ENCODE measurements at places on chromosomes 11 and 22.

DNA sequence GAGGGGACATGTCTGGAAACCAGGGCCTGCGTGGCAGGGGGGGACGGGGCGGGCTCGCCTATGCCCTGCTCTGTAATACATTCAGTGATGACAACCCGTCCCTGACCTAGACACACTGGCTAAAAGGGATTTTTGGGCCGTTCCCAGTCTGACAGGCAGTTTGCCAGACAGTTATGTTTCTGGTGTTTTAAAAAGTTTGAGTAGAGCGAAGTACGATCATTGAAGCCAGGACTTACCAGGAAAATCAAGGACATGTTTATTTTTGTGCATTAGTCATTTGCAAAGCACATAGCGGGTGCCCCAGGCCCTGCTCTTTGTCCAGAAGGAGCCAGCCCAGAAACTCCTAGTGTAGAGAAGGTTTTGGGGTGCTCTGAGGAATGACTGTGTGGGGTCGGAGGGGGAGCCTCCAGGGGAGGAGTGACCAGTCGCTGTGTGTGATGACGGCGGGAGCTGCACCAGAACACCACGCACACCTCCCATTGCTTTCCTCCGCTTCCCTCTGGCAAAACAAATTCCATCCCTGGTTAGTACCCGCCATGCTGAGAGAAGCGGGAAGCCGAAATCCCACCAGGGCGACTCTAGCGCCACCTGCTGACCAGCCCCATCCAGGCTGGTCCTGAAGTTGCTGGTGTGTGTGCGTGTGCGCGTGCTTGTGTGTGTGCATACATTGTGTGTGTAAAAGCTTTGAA is 50.8 kb downstream of the FBLN1 start:
- peak; percentile 46 for DNase-seq

DNA sequence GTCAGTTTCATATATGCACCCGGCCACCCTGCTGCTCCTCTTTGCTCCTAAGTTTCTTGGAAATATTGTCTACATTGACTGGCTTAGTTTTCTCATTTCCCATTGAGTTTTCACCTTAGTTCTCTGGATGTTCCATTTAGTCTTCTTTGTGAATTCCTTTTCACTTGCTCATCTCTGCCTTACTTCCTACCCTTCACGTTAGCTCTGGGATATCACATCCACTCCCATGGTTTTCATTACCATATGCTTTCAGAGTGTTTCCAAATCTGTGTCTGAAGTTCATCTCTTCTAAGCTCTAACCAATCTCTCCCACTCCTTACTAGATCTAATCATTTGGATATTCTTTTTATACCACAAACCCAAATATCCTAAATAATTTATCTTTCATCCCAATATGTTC is 226.4 kb downstream of the FAM76B start:
- no peak for DNase-seq

- DNase-seq: no peak
Observed at GRCh38 chr11:110977661-110978060, 265.4 kb upstream of the ARHGAP20 start.

DNA sequence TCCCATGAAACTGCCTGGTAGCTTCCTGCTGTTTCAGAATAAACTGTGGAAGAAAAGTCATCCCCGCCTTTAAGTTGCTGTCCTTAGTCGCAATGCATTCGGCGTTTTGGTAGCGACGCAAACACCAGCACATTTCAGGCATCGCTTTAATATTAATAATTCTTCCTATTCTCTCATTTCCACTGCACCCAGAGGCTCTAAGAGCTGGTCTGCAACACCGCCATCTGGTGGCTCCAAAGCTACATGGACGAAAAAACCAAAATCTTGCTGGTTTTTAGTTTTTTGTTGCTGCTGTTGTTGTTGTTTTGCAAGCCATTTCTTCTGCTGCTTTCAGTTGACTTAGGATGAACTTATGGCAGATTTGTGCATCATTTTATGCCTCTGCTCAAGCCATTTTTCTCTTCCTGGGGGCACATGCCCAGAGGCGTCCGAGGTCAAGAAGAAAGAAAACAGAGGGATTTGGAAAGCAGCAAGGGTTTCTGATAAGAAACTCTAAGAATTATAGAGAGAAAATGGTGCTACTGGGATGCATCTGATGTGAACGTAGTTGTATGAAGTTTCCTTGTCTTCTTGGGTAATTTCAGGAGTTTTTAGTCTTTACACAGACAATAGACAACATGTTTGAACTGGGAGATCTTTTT is 345.4 kb upstream of the KIRREL3 start:
- DNase-seq: no peak

DNA sequence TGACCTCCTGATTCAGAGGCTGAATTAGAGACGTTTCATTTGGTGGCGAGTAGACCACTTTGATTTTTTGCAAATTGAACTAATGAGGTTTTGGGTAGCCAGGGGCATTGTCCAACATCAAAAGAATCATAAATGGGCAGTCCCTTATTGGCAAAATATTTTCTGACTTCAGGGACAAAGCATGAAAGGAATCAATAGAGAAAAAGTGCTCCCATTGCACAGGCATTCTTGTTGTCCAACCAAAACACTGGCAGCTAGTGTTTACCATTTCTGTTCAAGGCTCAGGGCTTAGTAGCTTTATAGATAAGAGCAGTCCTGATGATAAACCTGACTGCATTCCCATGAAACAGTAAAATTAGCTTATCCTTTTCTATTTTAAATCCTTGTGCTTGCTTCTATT is 6.4 kb upstream of the CARD16 start:
- no peak for DNase-seq

DNA sequence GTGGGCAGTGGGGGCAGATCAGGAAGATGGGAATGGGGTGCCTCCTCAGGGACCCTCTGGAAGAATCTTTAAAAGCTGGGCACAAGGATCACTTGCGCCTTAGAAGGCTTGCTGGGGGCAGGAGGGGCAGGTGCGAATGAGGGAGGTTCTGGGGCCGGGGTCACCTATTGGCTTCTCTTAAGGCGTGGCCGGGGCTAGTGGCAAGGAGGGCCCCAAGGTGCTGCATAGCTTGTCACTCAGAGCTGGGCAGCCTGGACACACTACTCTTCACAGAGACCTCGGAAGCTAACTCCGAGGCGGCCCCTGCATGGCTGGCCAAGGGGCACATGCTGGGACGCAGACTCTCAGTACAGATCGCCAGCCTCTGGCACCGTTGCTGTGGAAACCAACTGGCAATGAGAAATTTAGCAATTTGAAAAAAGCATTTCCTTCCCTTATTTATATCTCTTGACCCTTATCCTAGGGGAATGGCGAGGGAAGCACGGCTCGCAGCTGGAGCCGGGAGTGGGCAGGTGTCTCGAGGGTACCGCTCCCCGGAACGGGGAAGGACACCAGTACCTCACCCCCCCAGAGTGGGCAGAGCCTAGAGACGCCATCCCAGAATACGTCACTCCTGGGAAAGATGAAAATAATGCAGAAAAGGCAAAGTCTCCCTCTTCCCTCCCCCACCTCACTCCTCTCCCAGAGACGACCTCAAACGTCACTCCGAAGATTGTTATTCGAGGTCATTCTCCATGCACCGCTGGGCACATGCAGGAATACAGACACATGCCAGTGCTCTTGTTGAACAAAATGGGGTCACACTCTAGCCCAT is 188.1 kb downstream of the CTTN start:
- no peak for DNase-seq

DNA sequence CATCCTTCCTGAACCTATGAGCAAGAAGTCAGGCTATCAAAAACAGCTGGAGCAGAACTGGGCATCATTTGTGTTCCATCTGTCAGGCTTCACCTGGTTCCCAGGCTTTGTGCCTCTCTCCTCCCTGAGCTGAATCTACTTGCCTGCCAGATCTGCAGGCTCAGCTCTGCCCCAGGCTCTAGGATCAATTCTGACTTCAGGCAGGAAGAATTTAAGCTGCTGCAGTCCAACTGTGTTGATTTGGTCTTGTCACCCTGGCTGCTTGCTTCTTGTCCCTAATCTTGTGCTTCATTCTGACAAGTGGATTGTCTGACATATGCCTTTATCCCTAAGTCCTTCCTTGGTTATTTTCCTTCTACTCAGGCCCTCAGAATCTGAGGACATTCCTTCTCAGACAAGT is 31.6 kb upstream of the CADM1 start:
- DNase-seq: no peak

DNA sequence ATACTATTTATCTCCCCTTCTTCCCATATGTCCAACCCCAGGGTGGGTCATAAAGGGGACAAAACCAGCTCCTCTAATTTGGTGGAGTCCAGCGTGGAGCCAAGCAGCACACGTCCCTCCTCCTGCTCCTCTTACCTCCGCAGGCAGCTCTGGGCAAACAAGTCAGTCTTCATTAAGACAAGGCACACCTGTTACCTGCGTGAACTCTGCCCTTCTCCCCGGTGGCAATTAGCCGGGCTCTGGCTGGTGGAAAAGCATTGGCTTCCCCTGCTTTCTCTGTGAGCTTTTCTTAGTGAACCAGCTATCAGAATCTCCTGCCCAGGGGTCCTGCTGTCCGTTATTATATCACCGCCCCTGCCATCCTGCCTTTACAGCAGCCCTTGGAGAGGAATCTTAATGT is 418.7 kb upstream of the CADM1 start:
- no peak for DNase-seq

GRCh38 chr11:69320326-69320725 is 26.4 kb downstream of the MYEOV start:
- no peak for DNase-seq

DNA sequence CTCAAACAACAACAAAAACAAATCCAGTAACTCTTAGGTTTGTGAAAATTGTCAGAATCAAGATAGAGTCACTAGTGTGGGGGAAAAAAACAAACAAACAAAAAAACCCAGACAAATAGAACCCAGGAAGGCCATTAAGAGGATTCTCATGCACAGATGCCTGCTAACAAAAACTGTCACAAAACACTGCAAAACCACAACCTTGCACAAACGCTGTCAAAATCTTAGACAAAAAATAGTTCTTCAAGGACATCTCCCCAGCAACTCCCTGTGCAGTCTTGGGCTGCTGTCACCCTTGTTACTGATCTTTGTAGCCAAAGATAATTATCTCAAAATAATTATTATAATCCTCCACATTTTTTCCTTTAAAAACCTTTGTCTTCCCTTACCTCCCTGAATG is 4.6 kb upstream of the ZBED5 start:
- no peak for DNase-seq

- no peak for DNase-seq
Observed at GRCh38 chr11:60362241-60362640, 16.1 kb upstream of the MS4A7 start.

DNA sequence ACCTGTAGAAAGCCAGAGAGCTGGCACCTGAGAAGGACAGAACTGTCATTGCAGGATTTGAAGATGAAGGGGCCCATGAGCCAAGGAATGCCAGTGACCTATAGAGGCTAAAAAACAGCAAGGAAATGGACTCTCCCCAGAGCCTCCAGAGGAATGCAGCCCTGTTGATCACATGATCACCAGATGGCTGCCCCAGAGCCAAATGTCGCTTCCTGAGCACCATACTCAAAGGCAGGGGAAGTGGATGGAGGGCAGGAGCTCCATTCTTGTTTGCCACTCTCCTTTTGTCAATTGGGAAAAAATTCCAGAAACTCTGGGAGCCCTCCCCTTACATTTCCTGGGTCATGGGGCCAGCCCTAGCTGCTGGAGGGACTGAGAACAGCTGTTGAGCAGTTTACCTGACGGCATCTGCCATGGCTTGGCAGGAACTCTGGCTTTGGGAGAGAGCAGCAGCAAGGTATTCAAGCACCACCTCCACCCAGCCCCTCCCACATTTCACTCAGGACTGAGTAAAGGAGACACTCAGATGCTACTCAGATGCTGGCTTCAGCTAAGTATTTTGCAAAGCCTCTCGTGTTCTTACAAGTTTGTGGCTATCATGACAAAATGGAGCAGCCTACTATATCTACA is 46.9 kb downstream of the DKK3 start:
- DNase-seq: no peak

DNA sequence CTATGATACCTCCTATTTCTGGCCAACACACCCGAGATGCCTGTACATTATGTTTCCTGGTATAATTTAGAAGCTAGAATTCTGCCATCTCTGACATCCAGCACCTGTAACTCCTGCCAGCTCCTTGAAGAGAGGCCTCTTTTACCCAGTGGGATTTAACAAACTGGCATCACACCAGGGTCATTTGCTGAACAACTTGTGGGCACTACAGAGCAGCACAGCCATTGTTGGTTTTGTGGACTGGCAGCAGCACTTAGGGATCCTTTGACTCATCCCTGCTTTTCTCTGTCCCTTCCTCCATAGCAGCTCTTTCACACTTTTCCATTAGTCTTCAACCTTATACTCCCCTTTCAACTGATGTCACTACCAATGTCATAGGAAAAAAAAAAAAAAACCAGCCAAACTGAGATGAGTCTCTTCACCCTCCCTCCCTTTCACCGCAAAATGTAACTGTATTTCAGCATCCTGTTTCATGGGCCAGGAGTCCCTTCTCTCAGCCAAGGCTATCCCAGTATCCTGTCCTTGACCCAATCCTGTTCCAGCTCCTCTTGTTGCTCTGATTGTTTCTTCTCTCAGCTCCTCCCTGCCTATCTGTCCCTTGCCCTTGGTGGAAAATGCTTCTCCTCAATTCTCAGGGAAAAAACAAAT is 68.7 kb downstream of the PPFIBP2 start:
- DNase-seq: no peak

DNA sequence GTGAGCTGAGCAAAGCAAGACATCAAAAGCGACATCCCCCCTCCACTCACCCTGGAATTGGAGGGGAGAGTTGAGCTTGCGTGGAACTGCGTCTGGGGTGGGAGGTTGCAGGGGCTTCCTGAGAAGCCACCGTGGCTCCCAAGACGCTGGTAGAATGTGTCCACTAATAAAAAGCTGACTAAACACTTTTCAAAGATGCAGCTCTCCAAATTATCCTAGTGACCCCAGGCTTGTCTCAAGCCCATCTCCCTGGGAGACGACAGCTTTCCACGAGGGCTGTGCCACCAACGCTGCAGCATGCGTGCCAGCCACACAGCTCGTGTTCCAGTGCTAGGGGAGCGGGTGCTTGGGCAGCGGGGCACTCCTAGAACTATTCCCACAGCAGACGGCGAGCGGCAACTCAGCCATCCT is 6.3 kb upstream of the GAL start:
- no peak for DNase-seq

DNA sequence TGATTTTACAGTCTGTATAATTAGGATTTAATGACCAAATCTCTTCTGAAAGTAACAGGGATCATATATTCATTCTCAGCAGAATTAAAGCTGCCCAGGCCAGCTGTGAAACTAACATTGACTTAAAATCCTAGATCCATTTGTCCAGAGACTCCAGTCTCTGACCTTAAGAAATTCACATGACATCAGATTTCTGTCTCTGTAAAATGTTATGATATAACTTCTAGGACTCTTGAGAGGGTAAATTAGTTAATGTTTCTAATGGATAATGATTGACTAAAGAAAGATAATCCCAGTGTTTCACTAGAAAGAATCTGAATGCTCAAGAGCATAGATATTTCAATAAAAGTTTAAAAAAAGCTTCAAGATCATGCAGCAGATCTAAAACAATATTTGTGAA is 6.3 kb downstream of the NOX4 start:
- DNase-seq: no peak

- DNase-seq: no peak
Observed at GRCh38 chr11:5815534-5815933, 6.8 kb downstream of the OR52N2 start.
